ENCODE measurements at places on chromosomes 3 and 15. TPM values are rescaled to one million over a fixed set of nuclear protein-coding genes. Genes with fewer than 3 reads are reported as not detected.

- no peak for DNase-seq
These were observed 15.4 kb downstream of the SH3BP5 start for GRCh38 chr3:15316998-15317435.

DNA sequence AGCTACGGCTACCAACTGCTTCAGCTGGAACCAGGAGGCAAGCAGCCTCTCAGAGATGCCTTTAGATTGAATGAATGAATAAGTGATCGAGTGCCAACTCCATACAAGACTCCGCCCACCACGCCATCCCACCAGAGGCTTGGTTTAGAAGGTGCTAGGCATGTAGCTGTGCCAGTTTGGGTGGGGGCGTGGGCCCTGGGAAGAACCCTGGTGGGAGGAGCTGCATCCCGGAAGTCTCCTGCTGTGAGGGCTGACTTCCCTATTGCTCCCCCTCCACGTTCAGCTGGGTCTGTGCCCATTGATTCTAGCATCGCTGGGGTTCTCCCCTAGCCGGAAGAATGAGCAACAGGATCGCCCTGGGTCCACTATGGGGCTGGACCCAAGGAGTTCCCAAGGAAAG lies 20.9 kb downstream of the LINGO1 start:
- no peak for DNase-seq

DNA sequence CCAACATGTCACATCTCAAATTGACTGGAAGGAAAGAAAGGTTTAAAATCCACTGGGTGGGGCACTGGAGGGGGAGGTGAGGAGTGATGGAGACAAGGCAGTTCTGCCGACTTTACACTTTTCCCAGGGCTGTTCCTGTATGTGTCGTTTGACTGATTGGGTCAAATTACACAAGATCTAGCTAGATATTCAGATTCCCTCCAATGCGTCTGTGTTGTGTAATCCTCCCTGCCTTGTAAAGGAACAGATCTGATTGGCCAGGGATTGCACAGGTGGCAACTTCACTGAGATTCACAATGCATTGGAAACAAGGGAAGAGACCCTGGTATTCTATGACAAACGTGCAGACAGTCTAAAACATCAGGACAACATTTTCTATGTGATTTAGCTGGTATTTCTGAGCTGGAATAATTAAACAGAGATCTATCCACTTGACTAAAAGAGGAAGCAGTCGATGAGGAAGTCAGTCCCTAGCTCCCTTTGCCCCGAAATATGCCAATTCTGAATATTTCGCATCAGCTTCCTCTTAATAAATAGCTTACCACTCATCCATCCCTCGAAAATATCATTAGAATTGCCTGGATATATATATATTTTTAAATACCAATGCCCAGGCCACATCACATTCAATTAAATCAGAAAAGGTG lies 312.9 kb downstream of the RORA start:
- DNase-seq = peak; percentile 30

DNA sequence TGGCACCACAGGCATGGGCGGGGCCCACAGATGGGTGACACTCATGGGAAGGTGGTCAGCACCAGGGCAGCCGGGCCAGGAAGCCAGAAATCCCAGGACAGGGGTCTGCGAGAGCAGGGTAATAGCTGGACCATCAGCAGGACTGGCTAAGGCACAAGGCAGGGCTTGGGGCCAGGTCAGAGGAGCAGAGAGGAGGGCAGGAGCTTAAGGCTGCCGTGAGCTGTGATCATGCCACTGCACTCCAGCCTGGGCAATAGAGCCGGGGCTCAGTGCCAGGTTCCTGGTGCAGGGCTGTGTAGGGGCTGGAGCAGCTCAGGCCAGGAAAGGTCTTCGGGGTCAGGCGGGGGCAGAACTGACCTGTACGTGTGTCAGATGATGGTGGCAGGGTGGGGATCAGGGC lies 64.2 kb upstream of the LINGO1 start:
- DNase-seq = no peak

- peak; percentile 54 for DNase-seq
These were observed 920 bp downstream of the SLC15A2 start for GRCh38 chr3:121895121-121895520.

GRCh38 chr3:16825617-16826204 lies 59.0 kb upstream of the PLCL2 start:
- no peak for DNase-seq

DNA sequence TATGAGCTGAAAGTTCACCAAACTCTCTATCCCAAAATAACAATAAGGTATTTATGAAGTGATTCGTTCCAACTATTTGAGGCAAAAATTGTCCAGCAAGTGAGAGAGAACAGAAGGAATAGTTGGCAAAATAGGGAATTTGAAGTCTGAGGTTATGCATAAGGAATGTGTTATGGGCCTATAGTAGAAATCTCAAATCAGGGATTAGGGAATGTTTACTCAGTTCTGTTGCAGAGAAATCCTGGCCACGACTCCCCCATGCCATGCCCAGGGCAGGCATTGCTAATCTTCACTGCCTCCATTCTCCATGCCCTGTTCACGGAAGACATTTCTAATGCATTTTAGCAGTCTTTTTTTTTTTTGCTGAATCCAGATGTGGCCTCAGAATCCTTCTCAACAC lies 58.6 kb downstream of the FLNB start:
- peak; percentile 44 for DNase-seq

GRCh38 chr15:36691579-36692357 lies 112.3 kb downstream of the CDIN1 start:
- no peak for DNase-seq

GRCh38 chr15:88234711-88235110 lies 21.8 kb downstream of the NTRK3 start:
- no peak for DNase-seq

DNA sequence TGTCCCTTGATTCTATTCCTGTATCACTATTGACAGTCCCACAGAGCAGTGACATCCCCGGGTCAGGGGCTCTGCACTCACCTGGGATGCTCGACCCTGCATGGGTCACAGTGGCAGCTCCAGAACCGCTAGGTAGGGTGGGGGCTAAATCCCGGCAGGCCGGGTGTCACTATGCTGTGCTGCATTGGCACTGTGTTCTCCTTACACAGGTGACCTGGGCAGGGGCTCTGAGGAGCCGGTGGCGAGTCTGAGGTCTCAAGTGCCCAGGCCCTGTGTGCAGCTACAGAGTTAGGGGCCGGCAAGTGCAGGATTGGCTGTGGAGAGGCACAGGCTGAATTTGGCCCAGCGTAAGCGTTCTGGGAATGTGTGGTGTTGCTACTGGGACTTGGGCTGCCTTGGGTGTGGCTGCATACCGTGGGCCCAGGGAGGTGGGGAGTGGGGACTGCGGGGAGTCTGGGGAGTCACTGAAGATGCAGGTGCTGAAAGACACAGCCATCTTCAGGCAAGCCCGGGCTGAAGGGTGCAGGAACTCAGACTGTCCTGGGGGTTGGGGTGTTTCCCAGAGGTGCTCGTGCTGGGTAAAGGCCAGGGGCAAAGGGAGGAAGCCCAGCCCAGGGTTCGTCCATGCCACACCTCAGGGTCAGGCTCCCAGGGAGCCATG lies 102.6 kb upstream of the PRR20G start:
- DNase-seq = no peak

GRCh38 chr3:52038227-52038626 lies 18.1 kb downstream of the DUSP7 start:
- peak; percentile 47 for DNase-seq

- DNase-seq = peak; percentile 63
These were observed 130.5 kb upstream of the EIF1B start for GRCh38 chr3:40179016-40179415.

DNA sequence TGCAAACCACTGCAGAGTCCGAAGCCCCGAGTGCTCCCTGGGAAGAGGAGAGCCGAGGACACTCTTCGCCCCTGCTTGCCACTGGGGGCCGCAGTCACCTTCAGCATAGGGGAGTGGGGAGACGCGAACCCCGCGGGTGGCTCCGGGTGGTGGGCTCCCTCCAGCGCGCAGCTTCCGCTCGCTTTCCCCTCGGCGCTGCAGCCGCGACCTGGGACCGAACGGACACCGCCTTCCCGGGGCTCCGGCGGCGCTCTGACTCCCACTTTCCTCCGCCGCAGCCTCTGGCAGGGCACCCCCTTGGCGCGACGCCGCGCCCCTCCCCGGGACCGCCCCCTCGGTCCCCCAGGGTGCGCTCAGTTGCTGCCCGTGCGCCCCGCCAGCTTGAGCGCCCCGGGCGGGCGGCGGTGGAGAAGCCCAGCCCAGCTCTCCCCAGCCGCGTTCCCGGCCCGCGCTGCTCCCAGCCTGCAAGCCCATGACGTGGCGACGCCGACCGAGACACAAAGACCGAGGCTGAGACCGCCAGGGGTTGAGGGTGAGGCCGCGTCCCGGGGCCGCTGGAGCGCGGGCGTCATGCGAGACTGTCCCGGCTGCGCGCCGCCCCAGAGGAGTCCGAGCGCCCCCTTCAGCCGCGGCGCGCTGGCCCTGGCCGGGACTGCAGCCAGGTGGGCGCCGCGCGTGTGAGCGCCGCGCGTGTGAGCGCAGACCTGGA lies at the start of gene MINAR1:
Gene MINAR1 (plus strand): TSS at position 701 of the 709 bp plus-strand sequence. CDS start 23,812 bp downstream, outside the sequence.
- DNase-seq = no peak

DNA sequence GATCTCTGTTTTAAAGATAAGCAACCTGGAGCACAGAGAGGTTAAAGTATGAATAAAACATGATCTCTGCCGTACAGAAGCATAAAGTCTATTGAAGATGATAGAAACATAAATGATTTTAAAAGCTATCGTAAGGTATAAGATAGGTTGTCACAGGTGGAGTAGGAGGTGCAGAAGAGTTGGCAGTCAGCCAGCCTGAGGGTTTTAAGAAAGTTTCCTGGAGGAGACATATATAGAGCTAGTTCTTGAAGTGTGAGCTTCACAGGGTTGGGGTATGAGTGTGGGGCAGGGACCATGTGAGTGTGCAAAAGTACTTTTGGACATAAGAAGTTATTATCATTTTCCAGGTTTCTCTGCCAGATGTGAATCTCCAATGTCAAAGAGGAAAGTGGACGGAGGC lies 3.9 kb upstream of the FGF12 start:
- no peak for DNase-seq

GRCh38 chr15:83871808-83872559 lies 218.1 kb downstream of the ADAMTSL3 start:
- DNase-seq = peak; percentile 56

DNA sequence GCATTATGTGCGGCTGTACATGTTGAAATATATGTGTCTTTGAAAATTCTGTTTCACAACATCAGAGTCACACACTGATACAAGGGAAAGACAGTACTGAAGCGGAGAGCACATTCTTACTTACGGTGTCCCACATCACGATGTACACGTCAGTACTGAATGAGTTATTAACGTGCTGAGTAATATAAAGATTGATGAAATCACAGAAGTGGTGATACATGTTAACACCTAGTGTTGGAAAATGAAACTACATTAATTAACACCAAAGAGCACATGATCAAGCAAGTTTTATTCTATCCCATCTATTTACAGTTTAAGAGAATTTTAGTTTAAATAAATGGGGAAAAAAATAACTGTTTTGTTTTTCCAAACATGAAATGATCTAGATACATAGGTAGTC lies 15.6 kb downstream of the EOGT start:
- no peak for DNase-seq

GRCh38 chr15:99151156-99151555 lies 46.3 kb downstream of the SYNM start:
- no peak for DNase-seq

- DNase-seq = peak; percentile 92
These were observed 242.0 kb upstream of the FEZF2 start for GRCh38 chr3:62615258-62615849.

DNA sequence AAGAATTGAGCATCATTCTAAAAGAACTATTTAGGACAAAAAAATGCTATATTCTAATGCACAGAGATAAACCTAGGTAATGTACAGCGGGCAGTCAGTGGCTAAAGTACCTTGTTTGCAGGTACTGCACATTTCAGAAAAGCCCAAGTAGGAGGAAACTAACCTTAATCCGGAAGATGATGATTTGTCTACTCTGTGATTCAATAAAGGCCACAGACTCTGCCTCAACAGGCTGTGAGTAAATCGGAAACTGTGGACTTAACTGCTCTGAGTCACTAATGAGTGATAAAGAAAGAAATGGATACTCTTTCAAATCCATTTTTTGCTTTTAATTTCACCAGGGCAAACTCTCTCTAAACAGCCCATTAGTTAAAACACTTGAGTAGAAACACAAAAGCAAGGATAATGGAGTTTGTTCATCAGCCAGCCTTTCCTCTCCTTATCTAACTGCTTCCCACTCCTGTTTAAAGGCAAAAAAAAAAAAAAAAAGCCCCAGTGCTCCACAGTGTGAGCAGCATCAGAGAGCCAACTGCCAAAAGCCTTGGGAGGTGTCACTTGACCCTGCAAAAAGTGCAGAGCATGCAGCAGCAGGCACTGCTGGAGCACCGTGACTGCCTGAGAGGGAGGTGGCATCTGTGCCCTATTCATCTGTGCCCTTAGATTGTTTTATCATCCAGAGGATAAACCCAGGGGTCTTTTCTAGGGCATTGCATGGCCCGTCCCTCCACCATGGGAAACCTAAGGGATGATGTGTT lies 187.7 kb downstream of the SATB1 start:
- DNase-seq = peak; percentile 53

- DNase-seq = peak; percentile 72
These were observed 11.7 kb downstream of the PXYLP1 start for GRCh38 chr3:141243271-141243707.

GRCh38 chr3:184381261-184382224 lies 1.7 kb downstream of the CHRD start:
- DNase-seq = no peak

DNA sequence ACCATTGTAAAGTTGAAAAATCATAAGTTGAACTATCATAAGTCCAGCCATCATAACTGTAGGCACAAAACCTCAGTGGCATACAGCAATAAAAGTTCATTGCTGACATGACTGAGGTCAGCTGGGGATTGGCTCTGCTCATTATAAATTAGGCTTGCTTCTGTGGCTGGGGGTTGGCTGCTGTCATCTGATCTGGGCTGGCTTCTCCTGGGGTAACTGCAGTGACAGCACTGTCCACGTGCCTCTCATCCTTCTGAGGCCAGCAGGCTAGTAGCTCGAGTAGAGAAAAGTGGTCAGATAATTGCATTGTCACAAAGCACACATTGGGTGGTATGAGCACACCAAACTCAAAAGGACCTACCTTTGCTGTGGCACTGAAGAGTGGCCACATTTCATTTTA lies 31.3 kb downstream of the CMTM7 start:
- DNase-seq = no peak

DNA sequence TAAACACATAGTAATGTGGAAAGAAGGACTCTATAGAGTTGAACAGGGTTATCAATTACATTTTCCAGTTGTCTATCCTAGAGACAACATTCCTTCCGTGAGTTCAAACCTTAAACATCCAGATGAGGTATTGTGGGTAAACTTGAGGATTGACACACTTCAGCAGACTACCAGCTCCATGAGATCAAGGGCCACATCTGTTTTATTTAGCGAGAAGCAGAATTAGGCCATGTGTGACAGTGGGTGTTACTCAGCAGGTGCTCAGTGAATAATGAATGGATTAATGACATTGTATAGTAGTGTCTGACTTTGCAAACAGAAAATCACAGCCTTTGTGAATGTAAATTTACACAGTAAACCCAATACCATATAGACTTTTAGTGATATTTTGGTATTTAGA lies 941.1 kb upstream of the CFAP20DC start:
- DNase-seq = no peak

Gene ITGA11
- 9.2 TPM for total RNA-seq

Gene GPR149
- total RNA-seq = not detected

Gene GOLGA6B
- total RNA-seq = not detected

Gene AADACL2
- total RNA-seq = not detected

Gene C3orf49
- not detected for total RNA-seq

Gene CHSY1
- total RNA-seq = 36.1 TPM

Gene SLC51A
- total RNA-seq = not detected

Gene CD80
- total RNA-seq = not detected

Gene HES1
- total RNA-seq = 9.4 TPM

Gene BCHE
- 1.9 TPM for total RNA-seq

Gene GOLGA6D
- not detected for total RNA-seq
